MM.1S (cell line): ENCODE measurements at places on chromosomes 12 and 14.

DNA sequence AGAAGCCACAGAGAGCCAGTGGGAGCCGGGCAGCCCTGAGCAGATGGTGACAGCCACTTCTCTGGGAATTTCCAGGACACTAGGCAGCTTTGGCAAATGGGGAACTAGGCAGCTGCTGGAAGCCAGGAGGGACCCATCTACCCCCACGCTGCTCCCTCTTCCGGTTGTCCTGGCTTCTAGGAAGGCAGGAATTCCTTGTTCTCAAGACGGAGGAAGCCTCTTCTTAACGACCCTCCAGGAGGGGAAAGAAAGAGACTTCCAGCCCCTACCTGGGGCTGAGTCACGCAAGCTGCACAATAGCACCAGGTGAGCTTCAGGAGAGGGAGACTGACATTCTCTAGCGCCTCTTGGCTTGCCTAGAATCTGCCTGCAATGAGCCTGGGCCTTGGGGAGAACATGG is 141.5 kb downstream of the ANO2 start:
- H3K4me1 ChIP-seq: no peaks in the 10 kb centered on the region
- no peak overlapping the region for H3K4me3 ChIP-seq
- H3K36me3 ChIP-seq: no peaks in the 10 kb centered on the region
- DNase-seq: no peak
- H3K27me3 ChIP-seq: no peaks in the 10 kb centered on the region

DNA sequence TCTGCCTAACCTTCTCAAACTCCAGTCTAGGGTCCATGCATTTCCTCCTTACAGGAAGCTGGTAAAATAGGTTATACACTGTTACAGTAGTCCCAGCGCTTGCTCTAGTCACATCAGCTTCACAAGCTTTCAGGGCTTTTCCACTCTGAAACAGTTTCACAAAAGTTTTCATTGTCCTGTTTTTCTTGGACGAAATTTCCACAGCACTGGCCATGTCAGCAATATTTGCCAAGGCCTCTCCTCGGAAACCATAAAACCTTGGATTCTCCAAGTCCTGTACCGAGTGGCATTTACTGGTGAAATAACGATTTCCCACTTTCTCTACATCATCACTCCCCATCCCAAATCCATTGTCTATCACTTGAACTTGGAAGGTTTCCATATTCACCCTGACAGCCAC is 2.1 kb downstream of the MLH3 start:
- no peak overlapping the region for H3K27ac ChIP-seq
- H3K27me3 ChIP-seq: no peaks in the 10 kb centered on the region
- no peak for DNase-seq
- H3K36me3 ChIP-seq: no peaks in the 10 kb centered on the region
- H3K4me1 ChIP-seq: no peaks in the 10 kb centered on the region

DNA sequence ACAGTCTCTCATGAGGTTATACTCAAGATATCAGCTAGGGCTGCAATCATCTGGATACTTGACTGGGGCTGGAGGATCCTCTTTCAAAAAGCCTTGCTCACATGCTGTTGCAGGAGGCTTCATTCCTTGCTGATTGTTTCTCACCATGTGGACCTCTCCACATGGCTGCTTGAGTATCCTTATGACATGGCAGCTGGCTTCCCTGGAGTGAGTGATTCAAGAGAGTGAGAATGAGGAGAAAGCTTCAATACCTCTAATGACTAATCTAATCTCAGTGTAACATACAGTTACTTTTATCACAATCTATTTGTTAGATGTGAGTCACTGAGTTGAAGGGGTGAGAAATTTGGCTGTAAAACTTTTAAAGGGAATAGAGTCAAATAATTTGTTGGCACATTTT is 14.4 kb upstream of the SDR39U1 start:
- H3K36me3 ChIP-seq: no peaks in the 10 kb centered on the region
- no peak for DNase-seq
- H3K27ac ChIP-seq: no peak overlapping the region

GRCh38 chr14:60777856-60778578 is 43.5 kb downstream of the MNAT1 start:
- no peaks in the 10 kb centered on the region for H3K36me3 ChIP-seq
- peaks cover 8% of the 10 kb centered on the region for H3K4me1 ChIP-seq
- no peak for DNase-seq
- H3K27me3 ChIP-seq: no peaks in the 10 kb centered on the region

DNA sequence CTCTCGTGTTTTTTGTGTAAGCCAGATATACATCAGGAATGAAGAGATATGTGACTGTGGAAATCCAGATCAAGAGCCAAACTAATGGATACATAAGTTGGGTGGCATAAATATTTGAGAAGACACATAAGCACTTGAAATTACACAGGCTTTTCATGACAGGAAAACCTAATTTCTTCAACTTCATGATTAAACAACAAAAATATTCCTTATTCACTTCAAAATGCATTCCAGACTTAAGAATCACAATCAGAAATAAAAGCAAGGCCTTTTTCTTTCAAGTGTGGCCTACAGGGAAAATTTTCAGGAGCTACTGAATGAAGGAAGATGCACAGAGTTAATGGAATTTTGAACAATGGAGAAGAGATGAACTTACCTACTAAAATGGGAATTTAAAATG is 515.6 kb downstream of the FOXG1 start:
- H3K27me3 ChIP-seq: no peaks in the 10 kb centered on the region
- H3K36me3 ChIP-seq: no peaks in the 10 kb centered on the region

- no peak for DNase-seq
- H3K27ac ChIP-seq: no peak overlapping the region
- H3K4me3 ChIP-seq: no peak overlapping the region
- H3K36me3 ChIP-seq: no peaks in the 10 kb centered on the region
- H3K27me3 ChIP-seq: no peaks in the 10 kb centered on the region
Observed at GRCh38 chr14:58285132-58285531, 13.2 kb upstream of the ARID4A start.

GRCh38 chr12:124389725-124390441 is 95.0 kb downstream of the RFLNA start:
- H3K27ac ChIP-seq: no peak overlapping the region
- H3K4me1 ChIP-seq: peaks cover 18% of the 10 kb centered on the region
- no peaks in the 10 kb centered on the region for H3K36me3 ChIP-seq
- no peak overlapping the region for H3K4me3 ChIP-seq

DNA sequence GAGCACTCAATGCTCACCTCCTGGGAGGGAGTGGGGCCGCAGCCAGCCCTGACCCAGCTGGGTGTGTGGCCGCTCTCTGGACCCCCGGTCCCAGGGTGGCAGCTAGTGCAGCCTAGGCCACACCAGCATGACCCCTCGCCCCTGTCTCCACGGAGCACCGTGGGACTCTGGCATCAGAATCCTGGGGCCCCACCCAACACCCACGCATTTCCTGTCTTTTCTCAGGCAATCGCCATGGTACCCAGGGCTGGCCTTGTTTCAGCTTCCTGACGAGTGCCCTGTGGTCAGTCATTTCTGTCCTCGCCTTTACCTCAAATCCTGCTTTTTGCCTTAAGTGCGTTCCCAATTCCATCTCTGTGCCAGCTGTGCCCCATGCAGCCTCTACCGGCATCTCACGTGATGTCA is 15.9 kb downstream of the PACS2 start:
- H3K4me3 ChIP-seq: no peak overlapping the region
- no peak for DNase-seq
- H3K36me3 ChIP-seq: no peaks in the 10 kb centered on the region
- H3K27me3 ChIP-seq: no peaks in the 10 kb centered on the region

- H3K27ac ChIP-seq: no peak overlapping the region
- H3K36me3 ChIP-seq: no peaks in the 10 kb centered on the region
- DNase-seq: no peak
Observed at GRCh38 chr14:54306806-54307205, 90.0 kb upstream of the CDKN3 start.

GRCh38 chr14:99174770-99175319 is 97.2 kb downstream of the BCL11B start:
- H3K4me1 ChIP-seq: no peaks in the 10 kb centered on the region
- H3K36me3 ChIP-seq: no peaks in the 10 kb centered on the region
- H3K27ac ChIP-seq: no peak overlapping the region

DNA sequence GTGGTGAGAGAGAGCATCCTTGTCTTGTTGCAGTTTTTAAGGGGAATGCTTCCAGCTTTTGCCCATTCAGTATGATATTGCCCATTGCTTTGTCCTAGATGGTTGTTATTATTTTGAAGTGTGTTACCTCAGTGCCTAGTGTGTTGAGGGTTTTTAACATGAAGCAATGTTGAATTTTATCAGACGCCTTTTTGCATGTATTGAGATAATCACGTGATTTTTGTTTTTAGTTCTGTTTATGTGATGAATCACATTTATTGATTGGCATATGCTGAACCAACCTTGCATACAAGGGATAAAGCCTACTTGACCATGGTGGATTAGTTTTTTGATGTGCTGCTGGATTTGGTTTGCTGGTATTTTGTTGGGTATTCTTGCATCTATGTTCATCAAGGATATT is 302.3 kb upstream of the G2E3 start:
- no peak overlapping the region for H3K27ac ChIP-seq
- no peaks in the 10 kb centered on the region for H3K4me1 ChIP-seq
- H3K4me3 ChIP-seq: no peak overlapping the region
- H3K36me3 ChIP-seq: no peaks in the 10 kb centered on the region
- H3K27me3 ChIP-seq: no peaks in the 10 kb centered on the region

GRCh38 chr12:53170215-53170614 is 10.3 kb upstream of the ZNF740 start:
- H3K4me3 ChIP-seq: no peak overlapping the region
- H3K36me3 ChIP-seq: no peaks in the 10 kb centered on the region
- no peak overlapping the region for H3K27ac ChIP-seq
- no peaks in the 10 kb centered on the region for H3K27me3 ChIP-seq
- no peak for DNase-seq
- H3K4me1 ChIP-seq: 0 out of 2 replicates have a peak, but pooled peaks cover 4% of the 10 kb centered on the region

DNA sequence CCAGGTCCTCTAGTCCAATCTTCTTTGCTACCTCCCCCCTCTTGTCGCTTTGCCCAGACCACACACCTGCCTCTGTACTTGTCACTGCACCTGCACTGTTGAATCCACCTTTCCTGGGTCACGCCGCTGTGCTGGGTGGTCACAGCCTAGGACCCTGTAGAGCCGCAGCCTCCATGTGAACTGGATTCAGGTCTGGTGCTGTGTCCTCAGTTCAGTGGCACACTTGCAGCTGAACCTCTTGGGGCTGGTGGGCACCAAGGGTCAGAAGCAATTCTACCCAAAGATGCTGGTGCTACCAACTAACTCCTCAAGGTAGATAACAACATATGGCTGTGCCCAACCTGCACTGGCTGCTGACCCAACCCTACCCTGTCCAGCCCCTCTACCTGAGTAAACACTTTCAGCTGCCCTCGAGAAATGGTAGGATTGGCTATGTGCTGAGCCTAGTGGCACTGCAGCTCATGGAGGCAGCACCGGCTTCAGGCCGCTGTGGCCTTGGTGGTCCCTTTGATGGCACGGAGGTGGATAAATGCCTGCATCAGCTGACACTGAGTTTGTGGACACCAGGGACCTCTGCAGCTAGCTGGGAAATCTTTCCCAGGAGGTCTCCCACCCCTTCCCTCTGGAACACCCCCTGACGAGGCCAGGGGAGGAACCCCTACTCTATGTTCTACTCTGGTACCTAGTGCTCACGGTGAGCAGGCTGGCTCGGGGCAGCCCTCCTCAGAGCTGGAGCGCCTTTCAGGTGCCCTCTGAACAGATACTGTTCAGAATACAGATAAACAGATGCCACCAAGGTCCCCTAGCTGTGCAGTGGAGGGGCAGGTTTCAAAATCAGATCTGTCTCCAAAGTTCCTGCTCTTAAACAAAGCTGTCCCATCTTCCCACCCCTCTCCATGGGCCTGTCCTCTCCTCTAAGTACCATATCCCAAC is 14.3 kb downstream of the AGAP2 start:
- H3K4me1 ChIP-seq: no peaks in the 10 kb centered on the region
- no peaks in the 10 kb centered on the region; the same call in 1 of the 2 replicates for H3K36me3 ChIP-seq
- H3K4me3 ChIP-seq: no peak overlapping the region
- H3K27me3 ChIP-seq: no peaks in the 10 kb centered on the region

DNA sequence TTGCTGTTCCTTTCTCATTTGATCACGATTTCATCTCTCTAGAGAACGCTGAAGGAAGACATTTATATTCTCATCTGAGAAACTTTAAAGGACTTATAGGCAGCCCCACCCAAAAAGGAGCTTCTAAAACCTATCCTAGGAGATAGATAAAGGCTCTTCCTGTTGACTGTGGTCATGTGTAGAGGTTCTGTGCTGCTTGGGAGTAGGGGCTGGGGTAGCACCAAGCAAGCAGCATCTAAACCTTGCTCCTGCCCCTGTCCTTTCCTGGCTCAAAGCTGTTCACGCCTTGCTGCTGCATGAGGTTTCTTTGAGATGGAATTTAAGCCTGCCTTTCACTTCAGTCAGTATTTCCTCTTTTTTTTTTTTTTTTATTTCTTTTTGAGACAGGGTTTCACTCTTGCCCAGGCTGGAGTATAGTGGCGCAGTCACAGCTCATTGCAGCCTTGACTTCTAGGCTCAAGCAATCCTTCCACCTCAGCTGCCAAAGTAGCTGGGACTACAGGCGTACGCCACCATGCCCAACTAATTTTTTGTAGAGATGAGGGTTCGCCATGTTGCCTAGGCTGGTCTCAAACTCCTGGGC is 41.4 kb downstream of the RAB35 start:
- peaks cover 21% of the 10 kb centered on the region for H3K4me1 ChIP-seq
- no peak overlapping the region for H3K4me3 ChIP-seq
- no peaks in the 10 kb centered on the region for H3K27me3 ChIP-seq
- no peak overlapping the region for H3K27ac ChIP-seq
- no peak for DNase-seq

GRCh38 chr14:24972844-24973243 is 77.1 kb downstream of the STXBP6 start:
- no peaks in the 10 kb centered on the region for H3K36me3 ChIP-seq
- no peaks in the 10 kb centered on the region for H3K27me3 ChIP-seq
- H3K27ac ChIP-seq: no peak overlapping the region
- H3K4me3 ChIP-seq: no peak overlapping the region
- no peak for DNase-seq

DNA sequence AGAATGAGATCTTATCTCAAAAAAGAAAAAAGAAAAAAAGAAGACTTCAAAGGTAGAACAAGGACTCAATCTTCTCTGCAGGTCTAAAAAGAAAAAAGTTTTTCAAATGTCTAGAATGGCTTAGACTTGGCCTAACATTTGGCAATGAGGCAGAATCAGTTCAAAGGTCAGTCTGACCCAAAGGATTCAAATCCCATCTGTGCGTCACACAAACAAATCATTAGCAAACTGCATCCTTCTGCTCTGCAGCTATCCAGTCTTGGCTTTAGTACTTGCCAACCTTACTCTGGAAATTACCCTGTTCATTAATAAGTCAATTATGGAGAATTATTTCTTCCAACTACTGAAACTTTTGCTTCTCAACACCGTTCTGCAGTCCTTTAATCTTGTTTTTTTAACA is 3.1 kb downstream of the YAF2 start:
- DNase-seq: no peak
- no peaks in the 10 kb centered on the region for H3K27me3 ChIP-seq

- H3K36me3 ChIP-seq: no peaks in the 10 kb centered on the region
- DNase-seq: no peak
- no peak overlapping the region for H3K4me3 ChIP-seq
- H3K4me1 ChIP-seq: peaks cover 9% of the 10 kb centered on the region; the same call in 1 of the 2 replicates
- no peak overlapping the region for H3K27ac ChIP-seq
Observed at GRCh38 chr12:31518680-31519227, 72.2 kb downstream of the DENND5B start.

- no peak overlapping the region for H3K4me3 ChIP-seq
- peaks cover 36% of the 10 kb centered on the region for H3K36me3 ChIP-seq
- H3K27ac ChIP-seq: no peak overlapping the region
- H3K4me1 ChIP-seq: no peaks in the 10 kb centered on the region
- no peaks in the 10 kb centered on the region for H3K27me3 ChIP-seq
Observed at GRCh38 chr12:68012712-68013111, 23.5 kb downstream of the IFNG-AS1 start.
